Kasumi-1 (cell line): ENCODE measurements at places on chromosomes 2 and 18.

DNA sequence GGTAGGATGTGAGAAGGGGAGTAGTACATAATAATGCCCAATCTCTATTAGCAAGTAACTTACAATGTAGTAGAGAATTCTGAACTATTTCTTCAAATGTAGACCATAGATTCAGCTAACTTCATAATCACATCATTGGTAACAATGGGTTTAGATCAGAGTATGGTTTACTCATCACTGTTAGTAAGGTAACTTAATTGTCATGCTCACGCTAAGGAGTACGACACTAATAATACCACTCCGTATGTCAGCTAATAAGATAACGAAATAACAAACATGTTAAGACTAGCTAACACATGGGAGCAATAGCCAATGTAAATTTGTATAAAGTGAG is 56.4 kb upstream of the CCDC141 start:
- DNase-seq: no peak

DNA sequence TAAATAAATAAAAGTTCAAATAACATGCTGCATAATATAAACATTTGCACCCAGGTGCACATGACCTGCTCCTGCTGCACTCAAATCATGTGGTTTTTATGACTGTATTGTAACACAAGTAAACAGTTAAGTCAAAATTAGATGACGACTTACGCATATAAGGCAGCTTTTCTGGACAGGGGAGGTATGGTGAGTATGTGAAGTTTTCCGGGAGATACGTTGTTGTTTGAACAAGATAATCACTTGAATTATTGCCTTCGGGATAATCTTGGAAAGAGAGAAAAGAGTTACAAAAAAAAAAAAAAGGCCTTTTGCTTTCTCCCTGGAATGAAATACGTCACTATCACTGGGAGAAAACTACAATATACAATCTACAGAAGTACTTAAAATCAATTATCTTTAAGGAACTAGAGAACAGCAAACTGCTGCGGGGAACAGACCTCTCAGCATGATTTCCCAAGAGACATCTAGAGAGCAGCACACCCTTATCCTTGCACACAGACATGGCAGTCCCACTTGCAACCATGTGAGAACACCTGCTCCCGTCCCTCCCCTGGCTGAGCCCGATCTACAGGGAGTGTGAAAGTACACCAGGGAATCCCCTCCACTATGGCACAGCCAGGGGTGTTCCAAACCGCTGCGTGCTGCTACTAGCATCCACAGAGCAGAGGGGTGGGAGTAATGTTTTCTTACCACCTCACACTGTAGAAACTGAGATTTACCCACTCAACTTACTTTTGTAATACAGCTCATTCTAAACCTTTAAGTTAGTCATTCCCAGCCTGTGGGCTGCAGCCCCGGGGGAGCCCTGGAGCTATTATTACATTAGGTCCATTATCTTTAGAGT is 26.3 kb downstream of the B4GALT6 start:
- no peak for DNase-seq

DNA sequence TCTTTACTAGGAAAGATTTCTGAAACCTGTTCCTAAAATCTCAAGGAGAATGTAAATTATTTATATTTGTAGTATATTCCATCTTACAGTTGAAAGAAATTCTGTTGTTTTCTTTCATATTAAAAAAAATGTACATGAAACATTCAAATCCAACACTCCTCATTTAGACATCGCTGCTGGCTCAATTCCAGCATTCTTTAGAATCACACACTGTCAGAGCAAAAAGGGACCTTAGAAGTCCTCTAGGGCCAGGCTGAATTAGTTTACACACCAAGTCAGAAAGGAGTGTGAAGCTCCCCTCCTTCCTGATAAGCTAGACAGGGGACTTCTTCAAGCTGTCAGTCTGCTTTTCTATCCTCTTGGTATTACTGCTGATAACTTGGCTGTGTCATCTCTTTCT is 158.6 kb upstream of the LTBP1 start:
- no peak for DNase-seq

DNA sequence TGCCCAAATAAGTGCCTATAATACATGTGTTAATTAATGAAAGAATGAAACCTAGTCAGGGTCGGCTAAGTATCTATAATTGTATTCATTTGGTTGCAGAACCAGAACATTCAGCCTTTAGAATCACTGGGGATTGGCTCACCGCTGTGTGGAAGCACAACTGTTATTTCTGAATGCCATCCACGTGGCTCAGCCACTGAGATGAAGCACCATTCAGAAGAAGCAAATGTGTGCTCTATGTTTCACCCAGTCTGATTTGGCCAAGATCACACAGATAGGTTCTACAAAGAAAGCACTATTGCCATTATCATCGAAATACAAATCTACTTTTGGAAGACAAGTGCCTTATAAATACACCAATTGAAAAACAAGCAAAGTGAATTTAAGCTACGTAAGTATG is 30.6 kb upstream of the SPOPL start:
- DNase-seq: no peak
